ENCODE measurements at places on chromosomes 3 and 15. TPM values are rescaled to one million over a fixed set of nuclear protein-coding genes. Genes with fewer than 3 reads are reported as not detected.

- peak; percentile 74 for DNase-seq
These were observed 3.4 kb upstream of the RFTN1 start for GRCh38 chr3:16516695-16517481.

The ACTRT3 gene
- polyA plus RNA-seq = 3.3 TPM

The SPSB4 gene
- polyA plus RNA-seq = not detected

DNA sequence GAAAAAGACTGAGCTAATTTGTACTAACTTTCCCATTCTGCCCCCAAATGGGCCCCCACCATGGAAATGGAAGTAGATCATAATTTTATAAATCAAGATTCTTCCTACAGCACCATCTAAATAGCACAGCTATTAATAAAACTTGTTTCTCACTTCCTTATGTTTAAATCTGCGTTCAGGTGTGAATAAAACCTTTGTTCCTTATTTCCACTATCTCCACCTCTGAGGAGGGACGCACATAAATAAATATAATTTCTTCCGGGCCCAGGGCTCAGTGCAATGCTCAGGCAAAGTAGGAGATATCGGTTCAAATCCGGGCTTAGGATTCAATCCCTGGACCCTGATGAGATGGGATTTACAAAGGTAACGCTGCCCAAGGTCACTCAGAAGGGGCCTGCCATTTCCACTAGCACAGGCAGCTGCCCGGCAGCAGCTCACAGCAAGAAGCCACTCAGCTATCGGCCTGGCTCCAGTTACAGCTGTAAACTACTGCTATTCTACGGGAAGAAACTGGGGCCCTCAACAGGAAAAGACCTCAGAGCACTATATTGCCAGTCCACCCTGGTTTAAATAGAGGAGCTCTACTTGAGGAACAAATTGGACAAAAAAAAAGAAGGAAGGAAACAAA is 52.5 kb downstream of the FOXP1 start:
- no peak for DNase-seq

The GMPPB gene
- polyA plus RNA-seq = 22.8 TPM

DNA sequence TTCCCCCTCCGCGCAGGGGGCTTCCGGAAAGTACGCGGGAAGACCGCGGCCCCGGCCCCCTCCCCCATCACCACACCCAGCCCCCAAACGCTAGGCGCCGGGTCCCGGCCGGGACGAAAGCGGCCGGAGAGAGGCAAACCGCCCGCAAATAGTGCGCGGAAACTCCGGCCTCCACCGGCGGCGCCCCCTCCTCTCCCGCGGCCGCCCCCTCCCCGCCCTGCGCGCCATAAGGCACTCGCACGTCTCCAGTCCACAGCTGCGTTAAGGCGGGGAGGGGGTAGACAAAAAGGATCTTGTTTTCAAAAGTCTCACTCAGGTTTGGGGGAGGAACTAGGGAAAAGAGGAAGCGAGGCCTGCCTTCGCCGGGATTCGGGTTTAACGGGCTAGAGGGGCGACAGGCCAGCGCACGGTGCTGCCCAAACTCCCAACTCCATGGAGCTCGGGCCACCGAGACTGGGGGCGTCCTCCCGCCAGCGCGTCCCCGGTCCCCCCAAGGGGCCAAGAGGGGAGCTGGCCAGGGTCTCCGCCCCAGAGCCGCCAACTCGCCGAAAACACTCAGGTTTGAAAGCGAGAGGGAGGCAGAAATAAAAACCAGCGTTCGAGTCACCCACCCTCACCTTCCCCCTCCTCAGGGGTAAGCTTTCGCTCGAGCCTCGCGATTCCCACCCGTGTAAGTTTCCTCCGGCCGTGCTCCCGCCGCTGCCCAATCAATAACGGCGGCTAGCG is 1.8 kb downstream of the ANP32A start:
- DNase-seq = peak; percentile 66

- DNase-seq = no peak
These were observed 83.4 kb upstream of the RNU6-1 start for GRCh38 chr15:67922971-67923945.

DNA sequence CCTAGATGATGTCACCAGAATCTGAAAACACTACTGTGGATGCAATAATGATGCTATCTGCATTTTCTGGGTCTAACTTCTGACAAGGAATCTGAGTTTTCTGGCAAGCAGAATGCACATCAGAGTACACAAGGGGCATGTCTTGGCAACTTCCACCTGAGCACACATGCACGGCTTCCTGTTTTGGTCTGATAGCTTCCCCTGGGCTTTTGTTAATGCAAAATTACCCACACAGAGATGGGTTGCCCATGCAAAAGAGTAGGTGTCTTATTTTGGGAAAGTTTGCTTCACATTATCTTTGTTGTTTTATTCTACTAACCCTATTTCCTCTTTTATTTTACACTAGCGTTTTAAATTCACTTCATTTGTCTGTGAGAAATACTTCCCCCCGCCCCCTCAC is 74.2 kb upstream of the SATB1 start:
- no peak for DNase-seq

The CFAP91 gene
- polyA plus RNA-seq = not detected

GRCh38 chr3:100526613-100527346 is 34.4 kb downstream of the TMEM45A start:
- DNase-seq = no peak

GRCh38 chr15:75763137-75763611 is 50.5 kb upstream of the CSPG4 start:
- no peak for DNase-seq

The SNX1 gene
- 102 TPM for polyA plus RNA-seq

DNA sequence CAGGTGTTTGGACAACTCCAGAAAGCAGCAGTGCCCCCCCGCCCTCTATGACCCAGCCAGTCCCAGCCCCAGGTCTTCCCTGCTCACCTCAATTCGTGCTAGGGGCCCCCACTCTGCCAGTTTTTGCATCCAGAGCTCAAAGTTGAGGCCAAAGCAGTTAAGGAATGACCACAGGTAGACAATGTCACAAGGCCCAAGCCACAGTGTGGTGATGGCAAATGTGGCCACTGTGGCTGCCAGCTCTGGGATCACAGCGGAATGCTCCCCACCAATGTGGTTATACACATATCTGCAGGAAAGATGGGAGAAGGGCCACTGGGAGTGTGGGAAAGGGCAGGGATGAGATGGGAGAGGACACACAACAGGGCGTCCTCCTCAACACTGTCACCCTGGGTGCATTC is 8.2 kb downstream of the KLHL40 start:
- no peak for DNase-seq

- DNase-seq = no peak
These were observed 454.9 kb downstream of the IL5RA start for GRCh38 chr3:2655229-2655701.

DNA sequence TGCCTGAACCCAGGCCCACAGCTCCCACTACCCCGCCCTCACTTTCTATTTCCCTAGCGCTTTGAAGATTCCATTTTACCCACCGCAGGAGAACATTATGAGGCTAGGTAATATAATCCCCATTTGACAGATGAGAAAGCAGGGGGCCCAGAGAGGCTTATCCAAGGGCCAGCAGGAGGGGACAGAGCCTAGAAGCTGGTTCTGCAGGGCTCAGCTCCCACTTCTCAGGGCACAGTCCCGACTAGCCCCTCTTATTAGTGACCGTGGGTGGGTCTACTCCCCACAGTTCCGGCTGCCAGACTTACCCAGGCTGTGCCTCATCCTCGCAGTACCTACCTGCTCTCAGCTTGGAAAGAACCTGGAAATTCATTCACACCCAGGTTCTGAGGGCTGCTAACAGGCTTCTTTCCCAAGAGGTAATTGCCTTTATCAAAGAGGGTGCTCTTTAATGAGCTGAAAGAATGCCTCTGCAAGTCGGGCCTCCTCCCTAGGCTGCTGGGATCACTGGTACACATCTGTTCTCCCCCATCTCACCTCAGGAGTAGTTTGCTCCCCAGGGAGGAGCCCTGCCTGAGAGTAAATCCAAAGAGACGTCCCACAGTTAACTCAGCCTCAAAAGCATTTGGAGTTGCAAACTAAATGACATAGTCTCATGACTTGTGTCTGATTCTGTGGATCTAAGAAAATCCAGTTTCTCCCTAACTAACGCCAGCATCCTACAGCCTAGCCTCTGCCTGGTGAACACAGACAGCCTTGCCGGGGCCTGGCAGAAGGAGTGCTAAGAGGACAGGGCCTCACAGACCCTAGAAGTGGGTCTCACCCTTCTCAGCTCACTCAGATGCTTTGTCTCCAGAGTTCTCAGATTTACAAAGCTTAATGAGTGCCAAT is 125.0 kb downstream of the CHSY1 start:
- peak; percentile 80 for DNase-seq

DNA sequence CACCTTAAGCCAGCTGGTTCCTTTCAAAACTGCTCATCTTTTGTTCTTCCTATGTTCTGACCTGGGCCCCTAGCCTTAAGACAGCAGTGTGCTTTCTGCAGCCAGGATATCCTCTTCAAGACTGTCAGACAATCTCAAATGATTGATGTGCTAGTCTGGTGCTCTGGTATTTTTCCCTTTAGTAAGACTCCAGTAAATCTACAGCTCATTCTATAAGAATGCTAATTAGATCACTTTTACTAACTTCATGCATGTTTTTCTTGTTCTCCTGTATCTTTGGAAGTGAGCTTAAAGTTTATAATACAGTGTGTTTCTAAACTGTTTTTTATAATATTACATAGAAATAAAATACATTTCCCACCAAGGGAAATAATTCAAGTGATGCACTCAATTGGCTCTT is 220.9 kb upstream of the NANOGP8 start:
- DNase-seq = peak; percentile 62

The SLC28A2 gene
- not detected for polyA plus RNA-seq

- DNase-seq = peak; percentile 51
These were observed 139.8 kb downstream of the WDR76 start for GRCh38 chr15:43966646-43967045.

DNA sequence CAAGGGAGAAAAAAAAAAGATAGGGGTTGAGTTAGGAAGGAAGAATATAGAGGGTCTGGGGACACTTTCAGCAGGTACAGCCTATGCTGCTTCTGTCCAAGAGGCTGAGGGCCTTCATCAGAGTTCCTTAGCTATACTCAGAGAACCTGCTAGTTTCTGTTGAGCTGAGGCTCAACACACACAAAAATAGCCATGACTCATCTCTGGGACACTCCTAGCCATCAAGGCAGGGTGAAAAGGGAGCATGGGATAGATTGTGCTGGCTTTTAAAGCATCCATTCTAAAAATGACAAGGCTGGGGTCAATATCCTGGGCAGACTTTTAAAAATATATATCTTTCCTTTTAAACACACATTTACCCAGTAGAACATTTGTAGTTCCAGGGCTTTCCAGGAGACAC is 2.8 kb upstream of the RTP2 start:
- DNase-seq = peak; percentile 47

DNA sequence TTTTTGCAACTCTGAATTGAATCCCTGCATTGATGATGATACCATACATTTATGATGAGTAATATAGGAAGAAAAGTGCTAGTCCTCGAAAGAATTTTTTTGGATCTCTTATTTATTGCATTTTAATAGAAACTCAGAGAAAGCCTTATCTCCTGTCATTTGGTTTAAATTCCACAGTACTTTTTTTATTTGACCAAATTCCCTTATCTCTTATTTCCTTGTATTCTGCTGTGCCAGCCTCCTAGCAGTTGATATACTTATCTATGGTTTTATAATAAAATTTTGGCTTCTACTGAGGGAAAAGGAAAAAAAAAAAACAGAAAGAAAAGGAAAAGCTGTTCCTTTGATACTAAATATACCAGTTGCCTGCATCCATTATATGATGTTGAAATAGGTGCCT is 535.1 kb upstream of the NR2F2 start:
- DNase-seq = no peak

The PRTG gene
- polyA plus RNA-seq = not detected

GRCh38 chr3:195125646-195126045 is 145.3 kb downstream of the XXYLT1 start:
- no peak for DNase-seq

DNA sequence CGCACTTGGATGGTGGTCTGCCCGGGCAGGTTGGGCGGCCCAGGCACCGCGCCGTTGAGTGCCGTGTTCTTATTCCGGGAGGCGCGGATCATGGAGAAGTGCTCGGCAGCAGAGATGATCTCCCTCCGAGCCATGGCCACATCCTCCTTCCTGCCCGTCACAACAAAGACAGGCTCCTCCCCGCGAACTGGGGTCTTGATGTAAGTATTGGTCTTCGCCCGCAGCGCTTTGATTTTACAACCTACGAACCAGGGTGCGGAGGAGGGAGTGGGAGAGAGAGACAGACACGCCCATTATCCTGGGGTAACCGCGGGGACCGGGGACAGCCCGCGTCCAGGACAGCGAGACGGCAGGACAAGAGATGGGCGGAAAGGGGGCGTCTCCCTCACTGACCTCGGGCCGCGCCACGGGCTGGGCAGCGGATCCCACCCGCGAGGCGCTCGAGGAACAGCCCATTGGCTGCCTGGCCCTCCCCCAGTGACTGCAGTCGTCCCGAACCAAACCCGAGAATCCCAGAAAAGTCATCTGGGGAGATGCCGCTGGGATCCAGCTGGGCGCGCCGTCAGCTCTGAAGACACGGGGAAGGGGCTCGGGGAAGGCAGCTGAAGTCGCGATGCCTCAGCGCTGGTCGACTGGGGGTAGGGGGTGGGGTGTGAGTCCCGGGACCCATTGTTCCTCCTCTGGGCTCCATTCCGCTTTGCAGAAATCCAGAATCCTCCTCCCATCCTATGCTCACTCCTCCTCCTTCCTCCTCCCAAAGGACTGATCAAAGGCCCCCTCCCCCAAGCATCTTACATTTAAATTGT is 1.2 kb downstream of the MEX3B start:
- DNase-seq = peak; percentile 79

The TRPC1 gene
- 5.1 TPM for polyA plus RNA-seq

DNA sequence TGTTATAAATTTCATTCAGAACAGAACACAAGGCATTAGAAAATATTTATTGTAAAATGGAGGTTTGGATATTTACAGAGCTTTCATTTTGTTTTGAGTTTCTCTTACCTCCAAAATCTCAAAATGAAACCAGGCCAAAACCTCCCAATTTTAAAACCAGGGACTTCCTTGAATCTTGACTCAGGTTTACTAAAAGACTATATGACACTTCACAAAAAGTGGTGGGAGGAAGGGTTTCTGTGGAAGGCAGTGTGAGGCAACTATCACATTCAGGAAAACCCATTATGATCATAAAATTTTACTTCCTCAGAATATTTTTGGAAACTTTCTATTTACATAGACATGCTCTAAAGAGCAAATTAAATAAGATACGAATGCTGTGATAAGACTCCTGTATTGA is 205.8 kb upstream of the EOMES start:
- DNase-seq = no peak

GRCh38 chr3:141656771-141657170 is 81.3 kb upstream of the RNF7 start:
- DNase-seq = peak; percentile 93

DNA sequence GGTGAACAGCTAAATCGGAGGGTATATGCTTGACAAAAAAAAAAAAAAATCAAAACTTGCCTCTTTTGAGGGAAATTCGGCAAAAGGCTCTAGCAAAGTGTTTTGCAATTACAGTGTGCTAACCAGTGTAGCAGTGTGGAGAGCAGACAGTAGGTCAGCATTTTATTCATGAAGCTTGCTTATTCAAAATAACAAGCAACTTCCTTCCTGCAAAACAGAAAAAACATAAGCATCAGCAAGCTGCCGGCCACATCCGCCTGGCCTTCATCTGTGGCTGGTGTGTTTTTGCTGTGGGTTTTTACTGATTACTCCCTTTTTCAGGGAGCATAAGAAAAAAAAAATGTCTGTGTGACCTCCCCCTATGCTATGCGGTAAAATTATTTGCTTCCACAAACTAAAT is 434.1 kb downstream of the OCA2 start:
- DNase-seq = no peak

The PLA2G4B gene
- polyA plus RNA-seq = 1.1 TPM

GRCh38 chr3:33803894-33804526 is 5.6 kb downstream of the PDCD6IP start:
- DNase-seq = no peak

GRCh38 chr15:91476861-91477260 is 376.6 kb upstream of the SLCO3A1 start:
- no peak for DNase-seq

The PLSCR2 gene
- not detected for polyA plus RNA-seq

Measured in GM23248 (cell line).